H1 (cell line): ENCODE measurements at places on chromosomes 12 and 14. TPM values are rescaled to one million over a fixed set of nuclear protein-coding genes. Genes with fewer than 3 reads are reported as not detected.

DNA sequence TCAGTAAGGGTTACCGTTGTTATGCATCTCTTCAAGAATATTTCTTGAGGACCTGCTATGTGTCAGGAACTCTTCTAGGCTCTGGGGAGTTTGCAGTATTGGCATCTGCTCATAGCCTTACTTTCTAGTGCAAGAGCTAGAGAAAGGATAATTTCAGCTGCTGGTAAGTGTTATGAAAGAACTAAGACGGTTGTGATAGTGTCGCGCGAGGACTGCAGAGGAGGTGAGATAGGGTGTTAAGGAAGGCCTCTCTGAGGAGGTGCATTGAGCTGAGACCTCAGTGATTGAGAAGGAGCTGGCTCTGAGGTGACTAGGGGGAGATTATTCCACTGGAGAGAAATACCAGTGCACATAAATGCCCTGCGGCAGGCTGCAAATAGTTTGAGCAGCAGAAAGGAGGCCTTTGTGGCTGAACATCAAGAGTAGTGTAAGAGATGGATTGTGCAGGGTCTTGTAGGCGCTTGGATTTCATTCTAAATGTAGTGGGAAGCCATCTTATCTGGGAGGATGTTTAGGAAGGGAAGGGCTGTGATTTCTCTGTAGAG, 824 bp downstream of the DDX55 start:
- no peak for DNase-seq

DNA sequence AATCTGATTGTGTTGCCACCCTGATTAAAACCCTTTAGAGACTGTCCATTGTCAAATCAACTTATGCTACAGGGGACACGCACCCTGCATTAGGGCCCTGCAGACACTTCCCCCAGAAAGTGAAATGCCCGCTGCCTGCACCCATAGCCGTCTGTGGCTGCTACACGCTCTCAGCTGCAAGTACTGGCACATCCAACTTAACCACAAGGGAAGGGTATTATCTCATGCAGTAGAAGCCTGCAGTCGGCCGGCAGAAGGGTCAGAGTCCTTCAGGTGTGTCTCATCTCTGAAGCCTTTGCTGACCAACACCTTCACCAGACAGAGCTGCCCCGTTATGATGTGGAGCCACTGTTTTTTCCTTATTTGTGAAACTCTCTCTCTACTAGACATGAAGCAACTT, 20.8 kb downstream of the CFAP251 start:
- no peak for DNase-seq

GRCh38 chr12:57771236-57771872, 551 bp downstream of the METTL1 start:
- peak; percentile 80 for DNase-seq

- DNase-seq, result no peak
Observed at GRCh38 chr12:94020335-94020734, 128.0 kb upstream of the PLXNC1 start.

GRCh38 chr12:76551482-76551888, 8.1 kb downstream of the OSBPL8 start:
- no peak for DNase-seq

- no peak for DNase-seq
Observed at GRCh38 chr14:33511851-33512640, 438.8 kb downstream of the EGLN3 start.

- no peak for DNase-seq
Observed at GRCh38 chr14:62694075-62694474, 351.2 kb downstream of the KCNH5 start.

GRCh38 chr12:70258605-70259403, 15.6 kb downstream of the CNOT2 start:
- no peak for DNase-seq

- no peak for DNase-seq
Observed at GRCh38 chr12:132422040-132422380, 67.9 kb upstream of the FBRSL1 start.

DNA sequence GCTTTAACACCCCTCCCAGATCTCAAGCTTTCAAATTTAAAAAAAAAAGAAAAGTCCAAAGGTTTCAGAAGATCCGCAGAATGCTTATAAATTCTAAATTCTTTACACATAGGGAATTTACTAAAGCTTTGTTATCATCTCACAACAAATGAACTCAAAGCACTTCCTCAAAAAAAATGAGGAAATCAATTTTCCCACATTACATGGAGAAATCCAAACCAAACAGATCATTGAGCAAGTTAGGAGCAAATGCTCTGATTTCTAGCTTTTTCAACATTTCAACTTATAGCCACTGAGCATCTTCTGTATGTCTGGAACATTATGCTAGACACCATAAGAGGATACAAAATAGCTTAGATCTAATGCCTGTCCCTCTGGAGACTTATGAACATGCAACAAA, 161.0 kb downstream of the CEP128 start:
- no peak for DNase-seq

DNA sequence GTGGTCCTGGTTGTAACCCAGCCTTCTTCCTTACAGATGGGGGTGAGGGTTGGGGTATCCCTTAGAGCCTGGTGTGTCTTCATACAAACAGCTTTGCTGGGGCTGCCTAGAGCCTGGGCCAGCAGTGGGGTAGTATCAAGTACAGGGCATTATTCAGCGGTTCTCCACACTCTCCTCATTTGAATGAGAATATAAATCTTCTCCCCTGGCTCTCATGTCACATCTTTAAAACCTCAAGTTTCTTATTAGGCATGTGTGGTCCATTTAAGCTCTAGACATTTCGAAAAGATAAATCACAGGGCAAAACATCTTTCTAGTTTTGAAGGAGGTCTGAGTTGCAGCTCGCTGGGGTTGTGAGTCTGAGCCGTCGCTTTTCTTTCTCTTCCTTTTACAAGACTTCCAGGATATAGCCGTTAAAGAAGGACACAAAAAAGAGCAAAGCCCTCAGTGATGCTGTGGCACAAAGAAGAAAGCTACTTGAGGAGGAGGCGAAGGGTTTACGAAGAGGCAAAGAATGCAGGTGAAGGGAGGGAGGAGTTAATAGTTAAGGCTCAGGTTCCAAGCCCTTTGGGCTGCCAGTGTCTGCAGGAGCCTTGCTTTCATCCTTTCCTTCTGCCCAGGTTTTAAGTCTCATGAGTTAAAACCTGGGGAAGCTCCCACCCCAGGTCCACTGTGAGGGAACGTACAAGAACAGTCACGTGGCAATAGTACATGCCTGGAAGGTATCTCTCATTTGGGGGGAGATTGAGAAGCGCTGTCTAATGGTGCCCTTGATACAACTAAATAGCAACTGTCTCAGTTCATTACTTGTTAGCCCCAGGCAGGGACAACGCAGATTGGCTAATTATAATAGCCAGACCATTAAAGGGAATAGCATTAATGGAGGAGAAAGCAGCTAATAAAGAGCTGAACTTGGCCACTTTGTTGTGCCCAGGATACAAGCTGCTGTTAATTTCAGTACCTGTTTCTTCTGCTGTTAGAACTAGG, 94.2 kb downstream of the ETV6 start:
- no peak for DNase-seq

GRCh38 chr12:64102339-64102738, 119.8 kb downstream of the KICS2 start:
- DNase-seq, result no peak

GRCh38 chr14:101253948-101254347, 307.3 kb upstream of the DIO3 start:
- DNase-seq, result no peak

GRCh38 chr12:47570151-47570550, 135.7 kb downstream of the RPAP3 start:
- DNase-seq, result no peak

- no peak for DNase-seq
Observed at GRCh38 chr14:65949711-65950516, 536.3 kb upstream of the CCDC196 start.

- DNase-seq, result no peak
Observed at GRCh38 chr12:13504736-13505135, 308.2 kb downstream of the EMP1 start.

GRCh38 chr14:64953661-64954060, 11.1 kb upstream of the GPX2 start:
- DNase-seq, result no peak

DNA sequence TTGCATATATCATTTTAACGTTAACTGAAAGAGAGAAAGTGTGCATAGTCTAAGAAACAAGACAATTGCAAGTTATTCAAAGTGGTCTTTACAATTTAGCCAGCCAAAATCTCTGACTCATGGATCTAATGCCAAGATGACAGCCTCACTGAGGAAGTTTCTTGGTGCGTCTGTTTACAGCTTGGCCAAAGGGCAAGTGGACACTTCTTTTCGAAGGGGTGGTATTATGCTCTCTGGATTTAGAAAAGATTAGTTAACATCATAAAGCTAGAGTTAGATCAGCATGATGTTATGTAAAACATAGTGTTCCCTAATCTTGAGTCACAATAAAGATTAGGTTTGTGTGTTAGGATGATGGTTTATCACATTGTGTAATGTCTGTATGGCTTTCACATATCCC, 51.5 kb upstream of the SLC2A13 start:
- DNase-seq, result no peak

- peak; percentile 84 for DNase-seq
Observed at GRCh38 chr12:95551305-95551704, at the start of gene USP44. TSS of gene USP44 (minus strand) at chr12:95551476. CDS start at chr12:95534256, 17,220 bp downstream.

GRCh38 chr12:101850199-101850598, 19.4 kb upstream of the GNPTAB start:
- no peak for DNase-seq

SMIM41 gene
- total RNA-seq, result 0.28 and 0.31 TPM in 2 replicates

KLRC1 gene
- not detected in 2 replicates for total RNA-seq

DAO gene
- total RNA-seq, result not detected in 2 replicates

RFC5 gene
- total RNA-seq, result 34.4 and 35.5 TPM in 2 replicates

POLE2 gene
- total RNA-seq, result 31.2 and 34.0 TPM in 2 replicates

PPP2R5E gene
- 59.6 and 64.6 TPM in 2 replicates for total RNA-seq

TMEM132C gene
- total RNA-seq, result 0.59 and 0.76 TPM in 2 replicates

NKX2-8 gene
- total RNA-seq, result not detected in 2 replicates

KRT6C gene
- not detected in 2 replicates for total RNA-seq

TEX22 gene
- 0.39 and 0.82 TPM in 2 replicates for total RNA-seq

LPAR5 gene
- 0.22 and 0.23 TPM in 2 replicates for total RNA-seq

RAPGEF3 gene
- 6.7 and 9.4 TPM in 2 replicates for total RNA-seq

SERPINA5 gene
- total RNA-seq, result 1.9 and 2.1 TPM in 2 replicates

AQP2 gene
- not detected in 2 replicates for total RNA-seq

RIN3 gene
- total RNA-seq, result 1.5 and 1.9 TPM in 2 replicates
